ENCODE measurements at places on chromosomes 3 and 15. TPM values are rescaled to one million over a fixed set of nuclear protein-coding genes. Genes with fewer than 3 reads are reported as not detected.

FANCI gene
- 112 TPM for total RNA-seq

DNA sequence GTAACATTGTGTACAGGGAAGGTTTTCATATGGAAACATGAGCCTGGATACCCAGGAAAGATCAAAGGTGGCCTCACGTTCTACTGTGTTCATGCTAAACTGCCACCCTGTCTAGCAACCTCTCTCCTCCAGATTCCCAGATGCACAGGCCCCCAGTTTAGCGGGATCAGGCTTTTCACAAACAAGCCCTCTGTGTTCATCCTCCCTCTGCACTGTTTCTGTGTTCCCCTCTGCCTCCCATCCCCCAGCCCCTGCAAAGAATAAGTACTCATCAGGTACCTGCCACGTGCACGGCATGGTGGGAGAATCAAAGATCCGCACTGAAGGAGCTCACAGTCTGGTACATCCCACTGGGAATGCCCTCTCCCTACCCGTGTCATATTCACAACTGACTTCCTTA lies 46.1 kb downstream of the TMEM266 start:
- no peaks in the 10 kb centered on the region for H3K36me3 ChIP-seq
- H3K27ac ChIP-seq = no peak overlapping the region
- no peak overlapping the region for H3K4me3 ChIP-seq
- H3K4me1 ChIP-seq = peaks cover 2% of the 10 kb centered on the region
- peaks cover 2% of the 10 kb centered on the region for H3K27me3 ChIP-seq

NAALADL2 gene
- total RNA-seq = 2.9 TPM

IRAK2 gene
- 3.6 TPM for total RNA-seq

DNA sequence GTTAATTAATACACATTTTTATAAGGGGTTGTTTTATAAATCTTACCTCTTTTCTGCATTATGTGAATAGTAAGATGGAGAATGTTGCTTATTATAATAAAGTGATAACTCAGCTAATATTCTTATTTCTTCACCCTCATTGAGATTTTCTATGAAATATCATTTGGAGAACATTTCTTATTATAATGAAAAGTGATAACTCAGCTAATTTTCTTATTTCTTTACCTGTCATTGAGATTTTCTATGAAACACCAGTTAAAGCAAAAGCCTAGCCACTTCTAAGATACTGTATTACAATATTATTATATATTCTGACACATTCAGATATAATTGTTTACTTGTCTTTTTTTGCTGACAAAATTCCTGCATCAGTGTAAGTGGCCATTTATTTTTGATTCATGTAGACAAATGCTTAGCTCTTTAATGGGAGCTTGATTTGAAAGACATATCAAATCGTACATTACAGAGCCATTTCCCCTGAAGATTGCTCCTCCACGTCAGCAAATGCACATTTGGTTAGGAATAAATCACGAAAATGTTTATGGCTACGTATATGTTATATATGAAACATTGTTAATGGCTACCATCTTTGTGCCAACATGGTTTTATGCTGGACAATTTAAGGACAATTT lies 427.5 kb downstream of the CHL1 start:
- no peak for DNase-seq
- no peaks in the 10 kb centered on the region for H3K27me3 ChIP-seq
- H3K27ac ChIP-seq = no peak overlapping the region
- H3K36me3 ChIP-seq = no peaks in the 10 kb centered on the region
- no peaks in the 10 kb centered on the region for H3K4me1 ChIP-seq

- H3K4me3 ChIP-seq = no peak overlapping the region
- no peak overlapping the region for H3K27ac ChIP-seq
- H3K36me3 ChIP-seq = no peaks in the 10 kb centered on the region
- no peak for DNase-seq
Observed at GRCh38 chr15:41727143-41727542, 47.1 kb upstream of the MAPKBP1 start.

GPR15 gene
- 1.1 TPM for total RNA-seq

DNA sequence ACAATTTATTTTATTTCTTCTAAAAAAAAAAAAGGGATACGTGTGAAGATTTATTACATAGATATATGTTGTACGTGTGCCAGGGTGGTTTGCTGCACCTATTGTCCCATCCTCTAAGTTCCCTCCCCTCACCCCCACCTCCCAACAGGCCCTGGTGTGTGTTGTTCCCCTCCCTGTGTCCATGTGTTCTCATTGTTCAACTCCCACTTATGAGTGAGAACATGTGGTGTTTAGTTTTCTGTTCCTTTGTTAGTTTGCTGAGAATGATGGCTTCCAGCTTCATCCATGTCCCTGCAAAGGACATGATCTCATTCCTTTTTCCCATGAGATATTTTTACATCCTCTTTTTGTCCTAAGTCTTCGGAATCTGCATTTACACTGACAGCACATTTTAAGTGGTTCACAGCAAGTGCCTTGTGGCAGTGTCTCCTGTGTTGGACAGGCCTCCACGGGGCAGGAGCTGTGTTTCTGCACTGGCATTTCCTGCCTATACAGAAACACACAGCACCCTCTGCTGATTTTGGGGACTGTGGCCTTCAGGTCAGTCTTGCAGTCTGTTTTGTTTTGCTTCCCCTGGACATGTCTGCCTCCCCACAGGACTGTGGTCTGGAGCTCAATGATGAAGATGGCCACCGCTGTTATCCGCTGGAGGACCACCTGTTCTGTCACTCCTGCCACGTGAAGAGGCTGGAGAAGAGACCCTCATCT lies 12.7 kb upstream of the SACM1L start:
- no peaks in the 10 kb centered on the region for H3K4me1 ChIP-seq
- DNase-seq = no peak
- peaks cover 6% of the 10 kb centered on the region for H3K36me3 ChIP-seq
- H3K27ac ChIP-seq = no peak overlapping the region

DNAJC13 gene
- total RNA-seq = 28.8 TPM

All from HCT116 (cell line).